Activated naive CD8-positive, alpha-beta T cell treated with anti-CD3 and anti-CD28 coated beads for 36 hours (primary cell): ENCODE measurements at places on chromosomes 12 and 14. TPM values are rescaled to one million over a fixed set of nuclear protein-coding genes. Genes with fewer than 3 reads are reported as not detected.

GRCh38 chr12:94987076-94987669 lies 16.3 kb downstream of the NDUFA12 start:
- peak overlapping the region; percentile 47 for H3K27ac ChIP-seq
- no peak for DNase-seq
- H3K4me1 ChIP-seq = peaks cover 45% of the 10 kb centered on the region
- H3K4me3 ChIP-seq = no peak overlapping the region

BDKRB1 gene
- total RNA-seq = not detected

HCAR3 gene
- total RNA-seq = not detected

DNA sequence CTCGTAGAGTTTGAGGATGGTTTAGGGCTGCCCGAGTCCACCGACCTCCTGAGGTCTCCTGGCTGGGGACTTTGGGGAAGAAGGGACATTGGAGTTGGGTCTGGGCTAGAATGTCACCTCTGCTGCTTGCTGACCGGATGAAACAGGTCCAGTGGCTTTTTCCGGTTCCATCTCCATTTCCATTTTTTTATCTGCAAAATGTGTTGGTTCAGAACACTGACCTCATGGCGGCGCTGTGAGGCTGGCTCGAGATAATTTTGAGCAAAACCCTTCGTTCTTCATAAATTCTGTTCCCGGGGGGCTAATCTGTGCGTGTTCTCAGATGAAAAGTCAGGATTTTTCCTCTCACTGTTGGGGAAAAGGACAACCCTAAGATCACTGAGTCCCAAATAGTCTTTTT lies 11.7 kb upstream of the MYL2 start:
- H3K36me3 ChIP-seq = no peaks in the 10 kb centered on the region
- DNase-seq = no peak
- no peak overlapping the region for H3K4me3 ChIP-seq
- H3K4me1 ChIP-seq = peaks cover 1% of the 10 kb centered on the region

ARHGAP9 gene
- total RNA-seq = 154 TPM

DNA sequence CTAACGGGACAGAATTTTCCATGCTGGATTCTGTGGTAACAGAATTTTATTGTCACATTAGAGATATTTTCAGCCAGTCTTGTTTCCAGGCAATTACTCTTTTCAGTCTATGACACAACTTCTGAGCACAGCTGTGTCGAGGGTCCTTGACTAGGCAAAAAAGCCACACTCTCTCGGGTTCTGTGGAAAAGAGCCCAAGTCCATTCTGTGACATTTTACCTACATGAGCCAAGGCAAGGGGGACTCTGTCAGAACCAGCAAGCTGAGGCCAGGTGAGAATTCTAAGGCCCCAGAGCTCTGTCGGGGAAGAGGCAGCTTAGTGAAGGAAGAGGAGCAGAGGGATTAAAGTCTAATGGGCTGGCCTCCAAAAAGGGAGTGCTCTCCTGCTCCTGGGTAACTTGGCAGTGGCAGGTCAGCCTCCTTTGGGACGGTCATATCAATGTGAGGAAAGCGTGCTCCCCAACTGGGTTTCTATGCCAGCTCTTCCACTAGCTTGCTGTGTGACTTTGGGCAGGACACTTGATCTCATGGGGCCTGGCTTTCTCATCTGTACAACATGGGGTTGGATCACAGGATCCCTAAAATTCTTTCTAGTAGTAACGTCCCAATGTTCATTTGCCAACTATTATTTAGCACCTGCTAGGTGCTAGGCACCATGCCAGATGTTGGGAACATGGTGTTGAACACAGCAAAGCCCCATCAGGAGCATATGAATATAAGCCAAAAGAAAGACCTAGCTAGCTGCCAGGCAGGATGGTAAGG lies 16.0 kb upstream of the RIC8B start:
- no peaks in the 10 kb centered on the region for H3K27me3 ChIP-seq
- H3K4me1 ChIP-seq = peaks cover 26% of the 10 kb centered on the region
- H3K4me3 ChIP-seq = no peak overlapping the region
- DNase-seq = no peak
- H3K36me3 ChIP-seq = no peaks in the 10 kb centered on the region
- no peak overlapping the region for H3K27ac ChIP-seq

NCOR2 gene
- total RNA-seq = 106 TPM

GRCh38 chr12:109110988-109111495 lies 5.3 kb upstream of the ACACB start:
- H3K4me3 ChIP-seq = peak overlapping the region; percentile 67
- H3K4me1 ChIP-seq = peaks cover 20% of the 10 kb centered on the region
- DNase-seq = peak; percentile 61
- no peaks in the 10 kb centered on the region for H3K27me3 ChIP-seq

GRCh38 chr14:32208490-32208889 lies 5.4 kb upstream of the RNU6-8 start:
- no peak overlapping the region for H3K4me3 ChIP-seq
- H3K4me1 ChIP-seq = peaks cover 30% of the 10 kb centered on the region
- no peak overlapping the region for H3K27ac ChIP-seq
- no peak for DNase-seq

DNA sequence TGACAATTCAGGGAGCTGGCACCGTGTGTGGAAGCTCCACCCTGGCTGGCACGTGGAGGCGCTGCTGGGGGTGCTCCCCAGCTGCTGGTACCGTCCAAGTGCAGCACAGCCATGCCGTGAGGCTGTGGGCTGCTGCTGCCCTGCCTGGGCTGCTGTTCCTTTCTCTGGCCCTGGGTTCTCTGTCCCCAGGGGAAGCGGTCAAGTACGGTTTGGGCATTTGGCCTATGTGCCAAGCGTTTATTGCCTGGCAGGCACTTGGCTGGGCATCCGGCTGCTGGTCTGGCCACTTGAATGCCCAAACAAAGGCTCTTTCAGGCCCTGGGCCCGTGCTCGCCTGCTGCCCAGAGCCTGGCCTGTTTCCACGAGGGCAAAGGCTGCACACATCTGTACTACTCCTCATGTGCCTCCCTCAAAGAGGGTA lies 39.6 kb downstream of the RHOF start:
- DNase-seq = no peak
- no peak overlapping the region for H3K27ac ChIP-seq
- peaks cover 14% of the 10 kb centered on the region for H3K4me1 ChIP-seq
- no peak overlapping the region for H3K4me3 ChIP-seq
- H3K36me3 ChIP-seq = peaks cover 16% of the 10 kb centered on the region

DNA sequence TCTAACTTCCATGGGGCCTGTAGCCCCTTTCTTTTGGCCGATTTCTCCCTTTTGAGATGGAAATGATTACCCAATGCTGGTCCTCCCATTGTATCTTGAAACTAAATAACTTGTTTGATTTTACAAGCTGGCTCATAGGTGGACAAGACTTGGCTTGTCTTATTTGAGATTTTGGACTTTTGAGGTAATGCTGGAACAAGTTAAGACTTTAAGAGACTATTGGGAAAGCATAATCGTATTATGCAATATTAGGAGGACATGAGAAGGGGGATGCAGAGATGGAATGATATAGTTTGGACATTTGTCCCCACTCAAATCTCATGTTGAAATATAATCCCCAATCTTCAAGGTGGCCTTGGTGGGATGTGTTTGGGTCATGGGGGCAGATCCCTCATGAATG lies 49.2 kb upstream of the LYZ start:
- no peaks in the 10 kb centered on the region for H3K36me3 ChIP-seq
- H3K27ac ChIP-seq = no peak overlapping the region
- peaks cover 3% of the 10 kb centered on the region for H3K4me1 ChIP-seq
- DNase-seq = no peak
- H3K4me3 ChIP-seq = no peak overlapping the region
- peaks cover 4% of the 10 kb centered on the region for H3K27me3 ChIP-seq

DNA sequence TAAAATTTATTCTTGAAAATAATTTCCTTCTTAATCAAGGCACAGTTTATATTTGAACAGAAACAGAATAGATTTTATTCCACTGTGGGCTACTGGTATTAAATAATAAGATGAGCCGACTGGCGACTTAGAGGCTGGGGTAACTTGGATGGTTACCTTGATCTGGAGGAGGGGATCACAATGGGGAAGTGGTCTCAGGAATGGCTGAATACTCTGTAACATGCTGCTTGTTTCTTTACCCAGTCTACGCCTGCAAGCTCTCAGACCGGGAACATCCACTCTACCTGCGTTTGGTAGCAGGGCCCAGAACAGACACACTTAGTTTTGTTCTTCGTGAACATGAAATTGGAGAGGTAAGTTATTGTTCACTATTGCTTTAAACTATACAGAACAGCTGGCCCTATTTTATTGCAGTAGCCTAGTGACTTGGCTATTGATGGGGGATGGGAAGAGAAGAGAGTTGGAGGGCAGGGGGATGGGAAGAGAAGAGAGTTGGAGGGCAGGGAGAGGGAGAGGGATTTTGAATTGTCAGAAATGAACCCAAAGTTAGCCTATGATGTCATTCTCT lies 67.9 kb downstream of the GNS start:
- no peaks in the 10 kb centered on the region for H3K27me3 ChIP-seq
- peak overlapping the region; percentile 76 for H3K27ac ChIP-seq
- DNase-seq = no peak
- H3K4me1 ChIP-seq = peaks cover 68% of the 10 kb centered on the region
- H3K4me3 ChIP-seq = no peak overlapping the region

EIF4B gene
- 720 TPM for total RNA-seq

PRKAB1 gene
- total RNA-seq = 26.1 TPM

PEX5 gene
- total RNA-seq = 39.1 TPM

POTEG gene
- not detected for total RNA-seq

KLRG1 gene
- total RNA-seq = 3.7 TPM

C14orf132 gene
- 2.2 TPM for total RNA-seq

DNA sequence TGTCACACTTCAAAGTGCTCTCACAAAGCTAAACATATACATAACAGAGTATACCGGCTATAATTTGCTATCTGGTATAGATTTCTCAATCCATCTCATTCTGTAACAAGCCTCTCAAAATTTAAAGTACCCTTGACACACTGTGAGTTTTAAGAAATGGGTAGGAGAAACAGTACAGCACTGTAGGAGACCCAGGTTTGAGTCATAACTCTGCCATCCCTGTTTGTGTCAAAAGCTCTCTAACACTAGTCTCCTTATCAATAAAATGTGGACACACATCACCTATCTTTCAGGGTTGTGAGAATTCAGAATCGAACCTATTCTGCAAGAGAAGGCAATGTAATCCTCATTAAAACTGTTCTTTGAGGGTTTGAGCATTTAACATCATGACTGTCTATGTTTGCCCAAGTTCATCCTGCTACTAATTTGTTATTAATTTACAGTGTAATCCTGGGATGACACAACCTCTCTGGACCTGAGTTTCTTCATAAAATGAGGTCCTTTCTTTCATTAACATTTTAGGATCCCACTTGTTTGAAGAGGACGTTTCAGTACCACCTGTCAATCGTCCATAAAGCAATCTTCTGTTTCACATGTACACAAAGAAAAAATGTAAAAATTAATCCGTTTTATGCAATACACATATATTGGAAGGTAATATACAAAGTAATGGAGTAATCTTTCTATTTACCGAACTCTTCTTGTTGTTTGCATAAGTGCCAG lies 12.1 kb downstream of the SPTSSA start:
- no peak overlapping the region for H3K27ac ChIP-seq
- peaks cover 18% of the 10 kb centered on the region for H3K36me3 ChIP-seq

TAS2R10 gene
- total RNA-seq = not detected

ACVR1B gene
- total RNA-seq = 9.9 TPM

- H3K27ac ChIP-seq = no peak overlapping the region
- DNase-seq = no peak
- no peak overlapping the region for H3K4me3 ChIP-seq
- no peaks in the 10 kb centered on the region for H3K4me1 ChIP-seq
Measured at GRCh38 chr14:69559581-69560011, 15.1 kb downstream of the CCDC177 start.

RAPGEF3 gene
- total RNA-seq = 0.27 TPM

SLC5A8 gene
- not detected for total RNA-seq

PROX2 gene
- total RNA-seq = 1.5 TPM

DNA sequence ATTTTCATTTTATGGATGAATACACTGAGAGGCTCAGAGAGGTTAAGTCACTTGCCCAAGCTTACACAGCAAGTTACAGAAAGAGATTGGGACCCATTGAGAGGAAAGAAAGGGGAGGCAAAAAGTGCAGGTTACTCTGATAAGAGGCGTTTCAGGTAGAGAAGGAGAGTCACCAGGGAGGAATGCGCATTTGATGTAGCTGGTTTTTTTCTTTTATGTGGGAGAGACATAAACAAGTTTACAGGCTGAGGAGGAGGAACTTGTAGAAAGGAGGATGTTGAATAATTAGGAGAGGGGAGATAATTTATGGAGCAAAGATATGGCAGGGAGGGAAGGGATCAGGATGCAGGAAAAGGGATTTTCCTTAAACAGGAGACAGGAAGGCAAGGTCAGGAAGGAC lies 297.0 kb downstream of the PCNX1 start:
- H3K36me3 ChIP-seq = no peaks in the 10 kb centered on the region
- H3K4me1 ChIP-seq = no peaks in the 10 kb centered on the region
- DNase-seq = no peak
- no peak overlapping the region for H3K27ac ChIP-seq
- no peaks in the 10 kb centered on the region for H3K27me3 ChIP-seq
- no peak overlapping the region for H3K4me3 ChIP-seq

- H3K27me3 ChIP-seq = peaks cover 49% of the 10 kb centered on the region
- no peak for DNase-seq
- H3K4me3 ChIP-seq = no peak overlapping the region
- no peak overlapping the region for H3K27ac ChIP-seq
- no peaks in the 10 kb centered on the region for H3K36me3 ChIP-seq
- peaks cover 6% of the 10 kb centered on the region for H3K4me1 ChIP-seq
Measured at GRCh38 chr14:103105580-103106150, 11.1 kb downstream of the EXOC3L4 start.
